ENCODE measurements at places on chromosomes 3 and 15. TPM values are rescaled to one million over a fixed set of nuclear protein-coding genes. Genes with fewer than 3 reads are reported as not detected.

DNA sequence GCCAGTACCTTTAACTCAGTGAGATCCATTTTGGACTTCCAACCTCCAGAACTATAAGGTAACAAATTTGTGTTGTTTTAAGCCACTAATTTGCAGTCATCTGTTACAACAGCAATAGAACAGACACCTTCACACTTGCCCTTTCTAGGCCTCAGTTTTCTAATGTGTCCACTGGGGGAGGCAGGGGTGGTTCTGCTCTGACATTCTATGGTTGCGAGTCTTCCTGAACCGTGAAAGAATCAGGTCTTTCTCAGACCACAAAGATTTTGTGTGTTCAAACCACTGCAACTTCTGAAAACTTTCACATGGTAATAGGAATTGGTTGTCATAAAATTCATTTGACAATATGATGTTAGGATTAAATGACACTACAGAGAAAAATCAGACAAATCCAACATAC, 26.8 kb upstream of the CSTA start:
- DNase-seq: no peak

DNA sequence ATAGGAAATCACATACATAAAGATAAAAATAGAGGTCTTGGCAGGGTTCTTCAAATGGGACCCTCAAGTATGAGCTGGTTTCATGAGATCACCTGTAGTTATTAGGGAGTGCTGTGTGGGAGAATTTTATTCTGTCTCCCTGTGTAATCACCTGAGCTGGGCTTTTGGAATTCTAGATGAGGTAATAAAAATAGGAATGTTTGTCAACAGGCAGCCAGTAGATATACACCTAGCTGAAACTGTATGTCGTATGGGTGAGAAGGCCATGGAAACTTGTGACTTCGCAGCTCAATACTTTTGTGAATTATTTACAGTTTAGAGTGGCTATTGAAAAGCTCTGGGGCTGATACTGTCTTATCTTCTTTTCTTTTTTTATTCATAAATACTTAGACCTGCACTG, 40.5 kb upstream of the PLCL2 start:
- DNase-seq: no peak

DNA sequence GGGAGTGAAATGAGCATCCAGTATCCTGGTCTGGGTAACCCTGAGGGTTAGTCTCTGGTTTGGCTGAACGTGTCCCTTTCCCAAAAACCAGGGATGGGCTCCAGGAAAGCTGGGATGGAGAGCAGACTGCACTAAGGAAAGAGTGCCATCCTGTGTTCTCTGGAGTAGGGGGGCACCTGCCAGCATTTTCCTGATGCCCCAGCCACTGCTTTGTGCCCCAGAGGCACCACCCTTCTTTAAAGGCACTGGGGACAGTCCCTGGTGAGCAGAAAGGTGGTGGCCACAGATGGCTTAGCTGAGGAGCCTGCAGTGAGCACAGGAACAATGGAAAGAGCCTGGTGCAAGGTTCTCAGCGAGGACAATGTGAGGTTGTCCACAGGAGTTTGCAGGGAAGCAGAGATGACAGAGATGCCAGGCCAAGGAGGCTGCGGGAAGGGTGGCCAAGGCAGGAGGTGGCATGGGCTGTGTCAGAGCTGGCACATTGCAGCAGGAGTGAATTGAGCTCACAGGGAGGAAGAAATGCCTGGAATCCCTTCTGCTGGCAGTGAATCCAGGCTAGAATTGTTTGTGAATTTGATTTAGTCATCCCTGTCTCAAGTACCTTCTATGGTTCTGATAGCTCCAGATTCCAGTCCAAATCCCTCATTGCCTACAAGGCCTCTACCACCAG, 39.9 kb downstream of the AMOTL2 start:
- DNase-seq: no peak

GRCh38 chr3:95453242-95453641, 1361.2 kb upstream of the EPHA6 start:
- no peak for DNase-seq

HGD gene
- polyA plus RNA-seq: 57.7 TPM

All from left renal pelvis (tissue), 4 donors.